Activated CD4-positive, alpha-beta T cell treated with anti-CD3 and anti-CD28 coated beads for 4 hours (primary cell): ENCODE measurements at places on chromosomes 5 and 9.

DNA sequence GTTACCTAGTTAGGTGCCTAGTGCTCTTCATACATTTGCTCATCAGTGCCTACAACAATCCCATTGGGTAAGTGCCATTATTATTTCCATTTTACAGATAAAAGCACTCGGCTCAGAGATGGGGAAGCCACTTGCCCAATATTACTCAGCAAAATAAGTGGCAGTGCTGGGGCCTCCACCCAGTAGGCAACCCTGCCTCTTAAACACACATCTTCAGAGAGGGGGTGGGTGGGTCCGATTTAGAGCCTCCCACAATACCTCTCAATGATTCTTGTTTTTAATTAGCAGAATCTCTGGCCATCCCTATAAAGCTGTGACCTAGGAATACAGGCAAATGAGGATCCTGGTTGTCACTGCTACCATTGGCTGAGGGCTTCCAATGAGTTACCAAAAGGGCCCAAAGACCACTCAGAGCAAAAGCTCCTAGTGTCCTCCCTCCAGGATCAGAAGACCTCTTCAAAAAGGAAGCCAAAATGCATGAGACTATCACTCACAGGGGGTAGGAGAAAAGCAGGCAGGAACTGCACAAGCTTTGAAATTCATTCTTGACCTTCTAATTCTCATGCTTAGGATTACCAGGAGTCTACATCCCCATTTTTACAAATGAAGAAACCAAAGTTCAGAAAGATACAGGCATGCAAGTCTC lies 36.1 kb upstream of the UBE2D2 start:
- no peak for DNase-seq

- DNase-seq: no peak
Measured at GRCh38 chr5:94595281-94595840, 23.0 kb downstream of the KIAA0825 start.

GRCh38 chr9:135294836-135295235 lies 184.7 kb upstream of the PPP1R26 start:
- no peak for DNase-seq

DNA sequence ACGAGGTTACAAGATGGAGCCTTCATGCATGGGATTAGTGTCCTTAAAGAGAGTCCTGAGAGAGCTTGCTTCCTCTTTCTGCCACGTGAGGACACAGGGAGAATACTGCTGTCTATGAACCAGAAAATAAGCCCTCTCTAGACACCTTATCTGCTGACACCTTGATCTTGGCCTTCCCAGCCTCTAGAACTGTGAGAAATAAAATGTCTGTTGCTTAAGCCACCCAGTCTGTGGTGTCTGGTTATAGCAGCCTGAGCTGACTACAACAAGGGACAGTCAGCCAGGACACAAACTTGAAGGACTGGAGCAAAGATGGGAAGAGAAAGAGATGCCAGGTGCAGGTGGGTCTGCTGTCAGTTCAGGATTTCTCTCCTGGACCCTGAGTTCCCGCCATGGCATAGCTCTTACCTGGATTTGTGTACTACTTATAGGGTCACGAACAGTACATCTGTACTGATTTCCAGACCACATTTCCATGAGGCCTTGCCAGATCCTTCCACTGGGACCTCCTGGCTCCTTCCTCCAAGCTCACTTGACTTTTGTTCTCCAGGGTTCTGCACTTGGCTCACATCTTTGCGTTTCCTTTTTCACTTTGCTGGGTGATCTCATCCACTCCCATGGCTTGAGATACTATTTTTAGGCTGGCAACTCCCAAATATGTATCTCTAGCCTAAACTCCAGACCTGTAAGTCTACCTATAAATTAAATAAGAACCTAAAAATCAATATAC lies 44.9 kb upstream of the LIFR start:
- no peak for DNase-seq

DNA sequence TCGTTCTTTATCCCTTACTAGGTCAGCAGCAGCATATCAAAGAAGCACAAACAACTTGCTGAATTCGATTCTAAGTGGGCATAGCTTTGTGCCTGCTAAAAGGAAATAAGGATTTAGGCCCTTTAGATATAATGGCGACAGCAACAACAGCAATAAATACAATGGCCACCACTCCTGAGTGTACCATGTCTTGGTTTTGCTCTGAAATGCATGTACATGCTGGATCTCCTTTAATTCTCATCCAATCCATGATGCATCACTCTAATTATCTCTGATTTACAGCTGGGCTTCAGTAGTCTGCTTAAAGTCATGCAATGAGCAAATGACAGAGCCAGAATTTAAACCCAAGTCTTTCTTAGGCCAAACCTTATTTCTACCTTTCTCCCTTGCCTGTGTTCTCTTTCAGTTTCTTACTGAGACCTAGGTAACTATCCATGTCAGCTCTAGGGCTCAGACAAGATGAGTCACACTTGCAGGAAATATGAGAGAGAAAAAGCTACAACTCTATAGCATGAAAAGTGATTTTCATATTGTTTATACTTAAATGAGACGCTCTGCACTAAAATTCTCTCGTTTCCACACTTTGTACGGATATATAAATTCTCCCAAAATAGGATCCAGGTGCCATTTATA lies 111.8 kb downstream of the HMHB1 start:
- no peak for DNase-seq

- DNase-seq: no peak
Measured at GRCh38 chr5:134494780-134495179, 30.7 kb upstream of the JADE2 start.
